Central memory CD8-positive, alpha-beta T cell (primary cell): ENCODE measurements at places on chromosomes 11 and 22.

GRCh38 chr22:22944268-22944985 is 56.8 kb downstream of the IGLL5 start:
- peak; percentile 7 for DNase-seq

- peak; percentile 70 for DNase-seq
Observed at GRCh38 chr22:30266445-30267381, at the start of gene OSM. TSS of gene OSM (minus strand) at chr22:30266851. CDS start at chr22:30266799, 52 bp downstream.

- DNase-seq = no peak
Observed at GRCh38 chr22:35553341-35553740, 12.7 kb downstream of the RASD2 start.

DNA sequence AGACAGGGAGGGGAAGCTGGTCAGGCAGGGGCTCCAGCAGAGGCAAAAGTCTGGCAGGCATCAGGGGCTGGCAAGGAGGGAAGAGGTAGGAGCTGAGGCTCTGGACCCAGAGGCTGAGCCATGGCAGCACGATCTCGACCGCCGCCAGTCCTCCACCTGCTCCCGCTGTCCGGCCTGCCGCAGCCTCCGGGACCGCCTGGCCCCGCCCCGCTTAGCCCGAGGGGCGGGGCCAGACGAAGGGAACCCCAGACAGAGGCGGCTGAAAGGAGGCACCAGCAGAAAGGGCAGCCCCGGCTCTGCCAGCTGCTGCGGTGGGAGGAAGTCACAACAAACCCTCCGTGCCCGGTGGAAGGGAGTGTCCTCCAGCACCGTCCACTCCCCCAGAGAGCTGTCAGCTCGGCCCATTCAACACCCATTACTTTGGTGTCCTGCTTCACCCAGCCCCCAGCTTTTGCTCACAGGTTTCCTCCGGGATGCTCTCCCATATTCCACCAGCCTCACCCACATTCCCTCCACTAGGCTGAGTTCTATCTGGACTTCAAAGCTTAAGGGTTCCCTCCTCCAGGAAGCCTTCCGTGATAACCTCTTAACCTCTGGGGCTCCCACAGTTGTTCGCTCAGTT is at the start of gene MFNG:
TSS of gene MFNG (minus strand) at position 161 of the 622 bp plus-strand sequence. CDS start 207 bp downstream, outside the sequence.
- peak; percentile 59 for DNase-seq

DNA sequence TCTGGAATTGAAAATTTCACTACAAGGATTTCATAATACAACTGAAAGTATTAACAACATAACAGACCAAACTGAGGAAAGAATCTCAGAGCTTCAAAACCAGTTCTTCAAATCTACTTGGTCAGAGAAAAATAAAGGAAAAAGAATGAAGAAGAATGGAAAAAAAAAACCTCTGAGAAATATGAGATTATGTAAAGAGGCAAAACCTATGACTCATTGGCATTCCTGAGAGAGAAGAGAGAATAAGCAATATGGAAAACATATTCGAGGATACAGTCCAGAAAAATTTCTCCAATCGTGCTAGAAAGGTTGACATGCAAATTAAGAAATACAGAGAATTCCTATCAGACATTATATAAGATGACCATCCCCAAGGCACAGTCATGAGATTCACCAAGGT is 23.4 kb upstream of the GPR83 start:
- no peak for DNase-seq

GRCh38 chr11:125675196-125675595 is 5.5 kb downstream of the ACRV1 start:
- no peak for DNase-seq

DNA sequence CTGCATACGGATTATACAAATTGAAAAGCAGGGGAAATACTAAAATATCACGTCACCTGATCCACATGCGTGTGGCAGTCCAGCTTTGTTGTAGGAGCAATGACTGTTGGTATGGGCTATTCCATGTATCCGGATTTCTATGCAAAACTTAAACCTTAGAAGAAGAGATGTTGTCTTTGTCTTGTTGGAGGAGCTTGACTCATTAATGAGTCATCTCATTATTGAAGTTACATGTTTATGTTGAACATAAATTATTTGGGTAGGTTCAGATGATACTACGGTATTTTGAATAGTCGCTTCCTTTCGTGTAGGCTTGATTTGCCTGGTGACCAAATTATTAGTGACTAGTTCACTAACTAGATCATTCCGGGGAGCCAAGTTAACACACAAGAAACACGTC is 806 bp upstream of the SAAL1 start:
- no peak for DNase-seq

DNA sequence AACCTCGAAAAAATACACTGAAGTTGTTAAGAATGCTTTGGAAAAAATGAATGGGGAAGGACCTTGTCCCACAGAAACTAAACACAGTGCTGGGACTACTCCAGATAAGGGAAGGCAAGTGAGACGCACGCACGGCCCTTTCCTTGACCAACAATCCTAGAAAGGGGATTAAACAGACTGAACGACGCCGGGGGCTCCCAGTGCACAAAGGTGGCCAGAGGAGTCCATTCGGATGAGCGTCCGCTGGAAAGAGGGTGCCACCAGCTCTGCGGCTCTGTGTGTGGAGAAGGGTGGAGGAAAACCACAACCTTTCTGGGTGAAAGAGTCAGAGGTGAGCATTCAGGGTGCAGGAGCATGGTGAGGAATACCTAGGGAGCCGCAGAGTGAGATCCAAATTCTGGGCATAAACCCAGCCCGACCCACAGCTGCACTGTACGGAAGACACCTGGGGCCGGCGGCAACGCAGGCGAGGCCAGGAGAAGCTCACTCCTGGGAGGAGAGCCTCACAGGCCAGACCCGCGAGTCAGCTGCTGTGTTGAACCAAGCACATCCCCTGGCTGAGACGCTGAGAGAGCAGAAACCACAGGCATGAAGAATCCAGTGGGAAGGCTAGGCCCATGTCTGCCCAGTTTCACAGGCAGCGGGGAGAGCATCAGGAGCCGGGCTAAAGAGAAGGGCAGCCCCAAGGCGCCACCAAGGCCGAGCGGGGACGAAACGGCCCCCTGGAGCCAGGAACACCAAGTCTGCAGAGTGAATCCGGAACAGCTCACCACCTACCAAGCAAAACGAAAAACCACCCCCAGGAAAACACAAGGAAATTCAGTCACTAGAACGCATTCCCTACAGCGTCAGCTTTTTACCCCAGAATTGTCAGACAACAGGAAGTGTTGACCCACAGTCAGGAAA is 177.1 kb downstream of the BRD1 start:
- DNase-seq = no peak

DNA sequence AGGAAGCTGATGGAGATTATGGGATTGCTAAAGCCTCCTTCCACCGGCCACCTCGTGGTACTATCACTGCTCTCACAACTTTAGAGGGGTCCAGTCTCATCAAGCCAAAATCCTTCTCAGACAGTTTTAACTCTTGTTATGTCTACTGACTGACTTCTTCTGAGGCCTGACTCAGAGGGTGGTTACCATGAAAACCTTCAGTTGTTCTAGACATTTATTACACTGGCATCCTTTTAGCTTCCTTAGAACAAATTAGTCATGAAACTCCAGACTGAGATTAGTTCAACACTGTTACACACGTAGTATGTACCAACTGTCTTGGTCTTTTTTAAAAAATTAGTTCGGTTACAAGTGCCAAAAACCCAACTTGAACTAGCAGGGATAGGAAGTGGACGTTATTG is 7.5 kb downstream of the DIXDC1 start:
- no peak for DNase-seq

DNA sequence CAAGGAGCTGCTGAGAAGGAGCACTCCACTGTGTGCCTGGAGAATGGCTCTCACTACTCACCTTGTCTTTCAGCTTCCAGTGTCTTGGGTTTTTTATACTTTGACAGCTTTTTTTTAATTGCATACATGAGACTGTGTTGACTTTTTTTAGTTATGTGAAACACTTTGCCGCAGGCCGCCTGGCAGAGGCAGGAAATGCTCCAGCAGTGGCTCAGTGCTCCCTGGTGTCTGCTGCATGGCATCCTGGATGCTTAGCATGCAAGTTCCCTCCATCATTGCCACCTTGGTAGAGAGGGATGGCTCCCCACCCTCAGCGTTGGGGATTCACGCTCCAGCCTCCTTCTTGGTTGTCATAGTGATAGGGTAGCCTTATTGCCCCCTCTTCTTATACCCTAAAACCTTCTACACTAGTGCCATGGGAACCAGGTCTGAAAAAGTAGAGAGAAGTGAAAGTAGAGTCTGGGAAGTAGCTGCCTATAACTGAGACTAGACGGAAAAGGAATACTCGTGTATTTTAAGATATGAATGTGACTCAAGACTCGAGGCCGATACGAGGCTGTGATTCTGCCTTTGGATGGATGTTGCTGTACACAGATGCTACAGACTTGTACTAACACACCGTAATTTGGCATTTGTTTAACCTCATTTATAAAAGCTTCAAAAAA is 72.6 kb downstream of the NCAPD3 start:
- no peak for DNase-seq

GRCh38 chr11:47259232-47259977 is 1.6 kb downstream of the NR1H3 start:
- no peak for DNase-seq

GRCh38 chr11:74672956-74673692 is 58.1 kb downstream of the CHRDL2 start:
- no peak for DNase-seq

- no peak for DNase-seq
Observed at GRCh38 chr11:130477586-130478203, 29.2 kb downstream of the ADAMTS15 start.

- no peak for DNase-seq
Observed at GRCh38 chr11:109865548-109866186, 227.5 kb upstream of the ZC3H12C start.
